ENCODE measurements at places on chromosomes 4 and X. TPM values are rescaled to one million over a fixed set of nuclear protein-coding genes. Genes with fewer than 3 reads are reported as not detected.

The TMSB15B gene
- 8.6 TPM for total RNA-seq

The PLP1 gene
- not detected for total RNA-seq

The MAGED4B gene
- total RNA-seq = 2.3 TPM

The REELD1 gene
- 1.5 TPM for total RNA-seq

The MAGEB2 gene
- not detected for total RNA-seq

The POLN gene
- total RNA-seq = 3.2 TPM

DNA sequence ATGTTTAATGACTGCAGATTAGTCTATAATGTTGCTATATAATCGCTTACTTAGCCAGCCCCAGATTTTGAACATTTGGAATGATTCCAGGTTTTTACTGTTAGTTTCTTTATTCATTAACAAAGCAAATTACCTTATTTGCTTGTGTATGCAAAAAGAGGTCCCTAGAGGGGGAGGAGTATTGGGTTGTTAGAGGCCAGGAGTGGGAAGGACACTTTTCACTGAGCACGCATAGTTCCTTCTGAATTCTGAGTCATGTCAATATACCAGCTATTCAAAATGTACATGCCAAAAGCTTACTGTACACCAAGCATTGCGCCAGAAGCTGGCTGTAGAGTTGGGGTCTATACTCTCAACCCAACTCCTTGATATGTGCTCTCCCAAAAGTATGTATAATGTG, 5.1 kb upstream of the DGAT2L6 start:
- no peaks in the 10 kb centered on the region for H3K4me1 ChIP-seq
- no peak overlapping the region for H3K4me3 ChIP-seq
- no peaks in the 10 kb centered on the region for H3K27me3 ChIP-seq
- no peak for DNase-seq
- no peak overlapping the region for H3K27ac ChIP-seq

DNA sequence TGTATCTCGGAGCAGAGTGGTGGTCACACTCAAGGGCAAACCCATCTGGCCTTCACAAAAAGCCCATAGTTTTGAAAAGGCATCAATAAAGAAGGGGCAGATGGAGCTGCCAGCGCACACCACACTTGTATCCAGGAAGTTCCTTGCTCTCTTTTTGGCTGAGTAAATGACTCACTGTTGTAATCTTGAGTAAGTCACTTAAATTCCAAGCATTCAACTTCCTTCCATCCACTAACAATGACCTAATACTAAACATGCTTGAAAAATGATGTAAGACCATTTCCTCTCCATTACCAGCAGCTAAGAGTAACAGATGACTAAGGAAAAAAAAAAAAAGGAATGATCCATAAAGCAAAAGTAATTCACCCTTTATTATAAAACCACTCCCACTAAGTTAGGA, 32.4 kb upstream of the MYOZ2 start:
- DNase-seq = no peak
- H3K27me3 ChIP-seq = no peaks in the 10 kb centered on the region
- no peak overlapping the region for H3K27ac ChIP-seq
- H3K36me3 ChIP-seq = no peaks in the 10 kb centered on the region
- H3K4me3 ChIP-seq = no peak overlapping the region
- peaks cover 4% of the 10 kb centered on the region for H3K4me1 ChIP-seq

DNA sequence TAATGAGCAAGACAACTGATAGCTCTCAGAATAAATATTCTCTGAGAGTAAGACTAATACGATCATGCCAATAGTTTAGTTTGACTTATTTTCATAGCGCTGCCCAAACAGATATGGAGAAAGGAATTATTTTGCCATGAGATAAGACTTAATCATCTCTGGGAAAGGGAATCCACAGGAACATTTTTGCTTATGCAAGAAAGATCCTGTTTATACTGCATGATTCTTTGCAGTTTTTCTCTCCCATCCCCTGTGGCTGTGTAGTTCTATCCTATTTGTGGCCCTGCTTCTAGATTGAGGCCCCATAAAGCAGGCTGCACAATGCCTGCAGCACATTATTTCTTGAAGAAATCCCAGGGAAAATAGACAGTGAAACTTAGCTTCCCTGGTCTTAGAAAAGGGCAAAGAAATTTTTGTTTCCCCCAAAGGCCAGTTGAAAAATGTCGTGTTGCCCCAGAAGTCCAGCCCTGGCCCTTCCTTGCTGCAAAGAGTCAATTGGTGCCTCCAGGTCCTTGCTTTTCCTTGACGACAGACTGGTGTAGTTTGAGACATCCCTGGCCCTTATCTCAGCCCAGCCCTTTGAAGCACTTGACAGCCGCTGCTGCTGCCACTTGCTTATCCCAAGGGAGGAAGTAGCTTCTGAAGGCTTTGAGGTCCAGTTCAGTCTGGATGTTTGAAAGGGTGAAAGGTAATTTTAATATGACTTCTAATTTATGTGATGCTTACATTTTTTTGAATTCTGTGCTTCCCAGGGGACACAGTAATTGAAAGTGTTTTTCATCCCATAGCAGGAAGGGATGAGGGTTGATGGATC, 45.0 kb upstream of the SH3RF1 start:
- H3K27me3 ChIP-seq = no peaks in the 10 kb centered on the region
- no peak overlapping the region for H3K4me3 ChIP-seq
- DNase-seq = no peak
- H3K4me1 ChIP-seq = no peaks in the 10 kb centered on the region

GRCh38 chr4:155722336-155722735, 36.5 kb upstream of the GUCY1B1 start:
- no peak overlapping the region for H3K27ac ChIP-seq
- no peak for DNase-seq
- no peaks in the 10 kb centered on the region for H3K4me1 ChIP-seq

- DNase-seq = no peak
- H3K36me3 ChIP-seq = no peaks in the 10 kb centered on the region
- H3K4me1 ChIP-seq = no peaks in the 10 kb centered on the region
- no peak overlapping the region for H3K27ac ChIP-seq
- H3K27me3 ChIP-seq = no peaks in the 10 kb centered on the region
Observed at GRCh38 chr4:28334249-28334648, 1473.6 kb downstream of the STIM2 start.

GRCh38 chrX:53974529-53974928, 69.7 kb downstream of the PHF8 start:
- no peaks in the 10 kb centered on the region for H3K27me3 ChIP-seq
- H3K27ac ChIP-seq = no peak overlapping the region
- H3K4me1 ChIP-seq = no peaks in the 10 kb centered on the region
- no peak overlapping the region for H3K4me3 ChIP-seq

DNA sequence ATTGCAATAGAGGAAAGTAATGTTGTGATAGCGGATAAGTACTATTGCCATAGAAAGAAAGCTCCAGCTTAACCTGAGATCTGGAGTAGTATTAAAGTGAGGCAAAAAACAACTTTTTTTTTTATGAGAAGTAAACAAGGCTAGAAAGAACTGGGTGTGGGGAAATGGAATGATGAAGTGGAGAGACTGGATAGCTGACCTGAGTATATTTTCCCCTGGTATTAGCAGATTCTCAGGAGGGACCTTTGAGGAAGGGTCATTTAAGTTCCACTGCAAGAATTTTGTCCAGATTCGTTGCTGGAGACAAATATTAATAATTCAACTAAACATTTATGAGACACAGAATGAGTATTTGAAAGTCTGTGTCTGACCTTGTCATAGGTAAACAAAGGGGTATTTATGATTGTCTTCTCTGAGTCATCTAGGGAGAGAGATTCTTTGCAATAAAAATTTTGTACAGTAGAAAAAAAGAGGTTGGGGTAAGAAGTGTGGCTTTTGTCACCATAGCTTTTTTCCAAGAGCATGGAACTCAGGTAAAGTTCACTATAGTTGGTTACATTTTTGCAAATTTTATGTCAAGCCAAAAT, 2095.9 kb downstream of the ARAP2 start:
- H3K36me3 ChIP-seq = no peaks in the 10 kb centered on the region
- H3K4me1 ChIP-seq = no peaks in the 10 kb centered on the region
- no peak for DNase-seq

- H3K36me3 ChIP-seq = no peaks in the 10 kb centered on the region
- H3K4me1 ChIP-seq = no peaks in the 10 kb centered on the region
- H3K27ac ChIP-seq = no peak overlapping the region
- no peaks in the 10 kb centered on the region for H3K27me3 ChIP-seq
- no peak for DNase-seq
- H3K4me3 ChIP-seq = no peak overlapping the region
Observed at GRCh38 chrX:17968367-17968766, 107.3 kb upstream of the RAI2 start.

GRCh38 chrX:17488036-17488435, 113.0 kb downstream of the NHS start:
- H3K27me3 ChIP-seq = no peaks in the 10 kb centered on the region
- H3K4me1 ChIP-seq = no peaks in the 10 kb centered on the region
- DNase-seq = no peak
- no peak overlapping the region for H3K27ac ChIP-seq
- no peaks in the 10 kb centered on the region for H3K36me3 ChIP-seq

DNA sequence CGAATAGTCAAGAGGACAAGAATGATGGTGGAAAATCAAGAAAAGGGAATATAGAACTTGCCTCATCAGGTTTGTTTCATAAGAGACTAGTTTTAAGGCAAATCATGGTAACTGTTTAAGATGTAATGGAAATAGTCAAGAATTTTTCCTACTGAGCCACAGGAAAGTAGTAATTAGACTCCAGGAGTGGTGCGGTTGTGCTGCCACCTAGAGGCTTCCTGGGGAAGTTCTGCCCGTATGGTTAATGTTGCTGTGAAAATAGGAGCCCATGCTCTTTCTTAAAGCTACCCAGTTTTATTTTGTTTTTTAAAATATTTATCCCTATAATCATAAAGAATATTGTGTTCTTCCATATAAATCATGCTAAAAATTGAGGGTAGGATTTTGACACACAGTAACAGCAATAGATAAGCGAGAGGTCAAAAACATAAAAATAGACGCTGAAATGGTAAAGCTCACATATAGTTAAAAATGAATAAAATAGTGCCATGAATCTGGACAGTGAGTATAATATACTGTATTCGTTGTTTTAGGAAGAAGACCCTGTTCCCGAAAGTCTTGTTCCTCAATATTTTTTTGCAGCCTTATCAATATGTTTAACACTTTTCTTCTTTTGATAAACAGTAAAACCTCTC, 87.0 kb downstream of the PHOX2B start:
- no peak overlapping the region for H3K27ac ChIP-seq
- H3K4me1 ChIP-seq = no peaks in the 10 kb centered on the region
- H3K4me3 ChIP-seq = no peak overlapping the region
- no peak for DNase-seq
- no peaks in the 10 kb centered on the region for H3K36me3 ChIP-seq

DNA sequence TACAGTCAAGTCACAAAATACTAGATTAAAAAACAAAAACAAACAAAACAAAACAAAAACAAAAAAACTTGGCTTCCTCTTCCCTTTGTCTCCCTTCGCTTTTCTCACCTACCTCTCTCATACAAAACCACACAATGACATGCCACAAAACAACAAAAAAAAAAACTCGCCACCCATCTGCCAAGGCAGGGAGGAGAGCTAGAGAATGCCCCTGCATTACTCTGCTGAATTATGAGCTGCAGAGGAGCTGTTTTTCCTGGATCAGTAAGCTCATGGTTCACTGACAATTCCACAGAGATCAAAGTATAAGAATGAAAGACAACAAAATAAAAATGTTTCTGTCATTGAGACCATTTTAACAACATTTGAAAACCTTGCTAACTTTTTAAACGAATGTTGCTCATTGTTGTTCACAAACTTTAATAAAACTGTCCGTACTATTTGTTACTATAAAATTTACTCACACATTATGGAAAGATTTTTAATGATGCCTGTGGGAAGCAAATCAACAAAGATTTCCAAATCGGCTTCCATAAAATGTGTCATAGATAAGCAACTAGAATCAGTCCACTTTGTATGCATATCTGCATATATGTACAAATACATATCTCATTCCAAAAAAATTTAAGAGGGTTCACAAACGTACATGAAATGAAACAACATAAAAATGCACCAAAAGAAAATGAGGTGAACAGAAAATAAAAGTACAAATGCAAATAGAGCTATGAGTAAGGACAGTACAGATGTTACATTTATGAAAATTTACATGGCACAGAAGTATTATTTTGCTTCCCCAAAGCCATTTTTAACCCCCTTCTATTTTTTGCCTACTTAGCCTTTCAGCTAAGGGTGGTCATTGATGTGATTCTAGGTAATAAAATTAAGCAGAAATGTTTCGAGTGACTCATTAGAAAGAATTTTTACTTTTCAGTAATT, 252.4 kb upstream of the FAT4 start:
- no peaks in the 10 kb centered on the region for H3K4me1 ChIP-seq
- no peaks in the 10 kb centered on the region for H3K36me3 ChIP-seq
- no peaks in the 10 kb centered on the region for H3K27me3 ChIP-seq
- DNase-seq = no peak

- no peak for DNase-seq
- no peak overlapping the region for H3K27ac ChIP-seq
- H3K4me1 ChIP-seq = no peaks in the 10 kb centered on the region
- no peaks in the 10 kb centered on the region for H3K36me3 ChIP-seq
Observed at GRCh38 chr4:76729460-76729859, 168.5 kb downstream of the SOWAHB start.

GRCh38 chr4:143341186-143341755, 4.6 kb downstream of the GAB1 start:
- no peaks in the 10 kb centered on the region for H3K36me3 ChIP-seq
- no peak overlapping the region for H3K27ac ChIP-seq

GRCh38 chr4:90443231-90443630, 316.0 kb downstream of the CCSER1 start:
- no peak for DNase-seq
- H3K4me1 ChIP-seq = no peaks in the 10 kb centered on the region
- H3K27me3 ChIP-seq = no peaks in the 10 kb centered on the region

- no peaks in the 10 kb centered on the region for H3K27me3 ChIP-seq
- no peak for DNase-seq
- H3K4me1 ChIP-seq = no peaks in the 10 kb centered on the region
- H3K4me3 ChIP-seq = no peak overlapping the region
- no peak overlapping the region for H3K27ac ChIP-seq
Observed at GRCh38 chr4:154004507-154005170, 215.8 kb upstream of the SFRP2 start.

GRCh38 chr4:186266729-186267456, 904 bp downstream of the F11 start:
- H3K27me3 ChIP-seq = no peaks in the 10 kb centered on the region
- H3K36me3 ChIP-seq = no peaks in the 10 kb centered on the region
- no peaks in the 10 kb centered on the region for H3K4me1 ChIP-seq
- no peak overlapping the region for H3K27ac ChIP-seq

DNA sequence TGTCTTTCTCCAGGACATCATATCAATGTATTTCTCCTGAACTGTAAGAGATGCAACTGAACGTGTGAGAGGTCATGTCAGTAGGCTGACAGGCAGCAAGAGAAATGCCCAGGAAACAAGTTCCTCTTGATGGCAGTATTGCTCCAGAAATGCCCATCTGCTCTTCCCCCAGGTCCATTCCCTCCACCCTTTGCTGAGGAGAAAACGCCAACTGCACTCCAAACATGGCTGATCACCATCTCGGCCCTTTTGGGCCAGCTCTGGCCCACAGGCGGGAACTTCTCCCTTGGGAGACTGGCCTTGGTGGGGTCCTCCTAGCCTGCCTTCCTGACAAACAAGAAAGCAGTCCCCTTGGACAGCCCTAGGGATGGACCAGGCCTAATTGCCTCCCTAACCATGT, 276.5 kb upstream of the AGTR2 start:
- H3K27ac ChIP-seq = no peak overlapping the region
- no peaks in the 10 kb centered on the region for H3K4me1 ChIP-seq
- no peak overlapping the region for H3K4me3 ChIP-seq

Measured in naive thymus-derived CD4-positive, alpha-beta T cell (primary cell).